CD4-positive, alpha-beta memory T cell (primary cell): ENCODE measurements at places on chromosomes 11 and 22. TPM values are rescaled to one million over a fixed set of nuclear protein-coding genes. Genes with fewer than 3 reads are reported as not detected.

- no peak overlapping the region for H3K4me3 ChIP-seq
- no peaks in the 10 kb centered on the region for H3K4me1 ChIP-seq
- H3K27ac ChIP-seq = no peak overlapping the region
- H3K27me3 ChIP-seq = no peaks in the 10 kb centered on the region
- DNase-seq = peak; percentile 54
- H3K36me3 ChIP-seq = no peaks in the 10 kb centered on the region
These were observed 101.0 kb downstream of the GGTLC2 start for GRCh38 chr22:22745225-22746060.

GRCh38 chr22:44193535-44193891, 12.8 kb downstream of the PARVG start:
- H3K36me3 ChIP-seq = peaks cover 5% of the 10 kb centered on the region
- no peaks in the 10 kb centered on the region for H3K27me3 ChIP-seq
- no peak overlapping the region for H3K27ac ChIP-seq
- no peak for DNase-seq
- H3K4me3 ChIP-seq = no peak overlapping the region

DNA sequence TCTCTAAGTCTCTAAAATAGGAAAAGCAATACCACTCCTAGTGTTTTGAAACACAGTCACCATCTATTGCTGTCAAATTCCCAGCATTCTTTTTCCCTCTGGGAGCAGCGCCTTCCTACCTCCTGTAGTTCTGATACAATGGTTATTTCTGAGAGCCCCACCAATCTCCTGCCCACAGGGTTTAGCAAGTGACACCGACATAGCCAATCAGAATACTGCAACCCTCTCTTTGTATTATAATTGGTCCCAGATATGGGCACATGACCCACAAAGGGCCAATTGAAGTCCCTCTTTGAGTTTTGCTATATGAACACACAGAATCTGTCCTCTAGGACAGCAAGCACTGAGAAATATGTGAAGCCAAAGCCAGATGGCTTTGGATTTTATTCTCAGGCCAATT, 16.9 kb upstream of the ARHGAP42 start:
- H3K27ac ChIP-seq = no peak overlapping the region
- H3K36me3 ChIP-seq = no peaks in the 10 kb centered on the region
- no peaks in the 10 kb centered on the region for H3K4me1 ChIP-seq
- no peak overlapping the region for H3K4me3 ChIP-seq

The SMIM35 gene
- 0.44 TPM for total RNA-seq

- H3K4me1 ChIP-seq = no peaks in the 10 kb centered on the region
- no peak overlapping the region for H3K4me3 ChIP-seq
- no peak for DNase-seq
- no peak overlapping the region for H3K27ac ChIP-seq
These were observed 4.1 kb upstream of the P2RY6 start for GRCh38 chr11:73267906-73268540.

- DNase-seq = no peak
- H3K27ac ChIP-seq = no peak overlapping the region
- no peaks in the 10 kb centered on the region for H3K4me1 ChIP-seq
These were observed 158.6 kb upstream of the BDNF start for GRCh38 chr11:27858866-27859265.

- H3K27ac ChIP-seq = no peak overlapping the region
- no peaks in the 10 kb centered on the region for H3K4me1 ChIP-seq
- no peaks in the 10 kb centered on the region for H3K27me3 ChIP-seq
- H3K36me3 ChIP-seq = no peaks in the 10 kb centered on the region
These were observed 372.7 kb upstream of the ANO5 start for GRCh38 chr11:21820176-21820575.

DNA sequence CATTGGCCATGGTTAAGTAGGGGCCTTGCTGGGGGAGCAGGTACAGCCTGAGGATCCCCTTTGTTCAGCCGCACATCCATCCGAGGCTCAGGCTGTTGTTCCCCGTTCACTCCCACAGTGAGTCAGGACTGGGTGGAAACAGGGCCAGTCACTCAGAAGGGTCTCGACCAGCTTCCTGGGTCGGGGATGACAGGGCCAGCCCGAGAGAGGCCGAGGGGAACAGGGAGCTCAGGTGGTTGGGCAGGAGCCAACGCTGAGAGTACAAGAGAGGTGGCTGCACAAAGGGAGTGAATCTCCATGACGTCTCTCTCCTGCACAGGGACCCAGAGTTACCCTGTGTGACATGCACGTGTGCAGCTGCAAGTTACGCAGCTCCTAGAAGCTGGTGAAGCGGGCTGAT, 97.2 kb upstream of the SHANK2 start:
- H3K4me3 ChIP-seq = no peak overlapping the region
- H3K4me1 ChIP-seq = no peaks in the 10 kb centered on the region
- no peak for DNase-seq
- H3K27ac ChIP-seq = no peak overlapping the region
- H3K36me3 ChIP-seq = no peaks in the 10 kb centered on the region

GRCh38 chr11:13304655-13305335, 27.2 kb downstream of the BMAL1 start:
- peaks cover 89% of the 10 kb centered on the region for H3K4me1 ChIP-seq
- no peak overlapping the region for H3K27ac ChIP-seq
- DNase-seq = no peak
- no peaks in the 10 kb centered on the region for H3K36me3 ChIP-seq
- no peak overlapping the region for H3K4me3 ChIP-seq

DNA sequence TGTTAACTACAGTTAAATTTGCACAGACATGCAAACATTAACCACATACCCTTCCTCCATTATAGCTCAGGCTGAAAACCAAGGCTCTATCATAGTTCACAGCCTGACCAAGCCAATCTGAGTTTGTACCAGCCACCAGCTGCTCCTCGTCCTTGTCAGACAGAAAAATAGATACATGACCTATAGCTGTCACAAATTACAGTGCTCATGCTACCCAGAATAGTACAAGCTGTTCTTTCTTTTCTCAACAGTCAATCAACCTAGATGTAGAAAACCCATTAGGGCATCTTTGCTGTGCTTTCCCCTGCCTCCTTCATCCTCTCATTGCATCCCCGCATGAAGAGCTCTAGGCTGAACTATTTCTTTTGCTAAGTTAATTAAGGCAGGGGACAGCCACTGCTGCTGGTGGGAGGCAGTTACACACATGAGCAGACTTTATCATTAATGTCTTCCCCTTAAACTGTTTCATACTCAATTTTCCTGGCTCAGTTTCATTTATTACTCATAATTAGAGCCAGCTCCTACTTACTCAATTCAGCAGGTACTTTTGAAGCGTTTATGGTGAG, 148.3 kb downstream of the TRPC6 start:
- H3K27me3 ChIP-seq = no peaks in the 10 kb centered on the region
- no peak overlapping the region for H3K4me3 ChIP-seq
- no peaks in the 10 kb centered on the region for H3K4me1 ChIP-seq
- H3K36me3 ChIP-seq = no peaks in the 10 kb centered on the region
- no peak for DNase-seq

DNA sequence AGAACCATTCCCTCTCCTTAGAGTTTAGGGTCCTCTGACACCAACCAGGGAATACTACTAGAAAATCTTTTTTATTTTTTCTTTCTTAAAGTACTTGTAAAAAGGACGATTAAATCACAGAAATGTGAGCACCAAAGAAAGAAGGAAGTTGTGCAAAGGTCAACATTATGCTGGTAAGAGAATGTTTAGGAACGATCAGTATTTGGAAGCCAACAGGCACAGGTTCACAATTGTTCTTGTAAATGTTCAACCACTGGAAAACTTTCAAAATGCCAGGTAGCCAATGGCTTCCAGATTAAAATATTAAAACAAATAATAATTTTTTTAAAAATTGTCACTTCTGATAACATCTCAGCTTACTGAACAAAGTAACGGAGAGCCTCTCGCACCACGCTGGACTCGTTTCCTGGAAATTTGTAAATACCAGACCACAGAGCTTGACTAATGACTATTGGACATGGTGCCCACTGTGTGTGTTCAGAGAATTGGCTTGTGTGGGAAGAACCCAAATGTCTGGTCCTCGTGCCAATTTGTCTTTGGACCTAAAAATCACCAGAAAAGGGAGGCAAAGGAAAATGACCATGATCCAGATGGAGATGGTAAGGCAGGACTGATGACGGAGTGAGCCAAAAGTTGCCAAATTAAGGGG, 20.8 kb downstream of the COMMD9 start:
- H3K4me1 ChIP-seq = no peaks in the 10 kb centered on the region
- H3K36me3 ChIP-seq = peaks cover 17% of the 10 kb centered on the region
- H3K27me3 ChIP-seq = no peaks in the 10 kb centered on the region
- no peak overlapping the region for H3K27ac ChIP-seq
- H3K4me3 ChIP-seq = no peak overlapping the region

The PKP3 gene
- not detected for total RNA-seq

- no peak overlapping the region for H3K27ac ChIP-seq
- H3K4me3 ChIP-seq = no peak overlapping the region
- H3K36me3 ChIP-seq = no peaks in the 10 kb centered on the region
- no peaks in the 10 kb centered on the region for H3K27me3 ChIP-seq
- no peak for DNase-seq
These were observed 10.6 kb upstream of the PPP6R3 start for GRCh38 chr11:68449951-68450350.

- no peak overlapping the region for H3K27ac ChIP-seq
- no peaks in the 10 kb centered on the region for H3K27me3 ChIP-seq
- no peak for DNase-seq
- no peak overlapping the region for H3K4me3 ChIP-seq
- no peaks in the 10 kb centered on the region for H3K36me3 ChIP-seq
- H3K4me1 ChIP-seq = peaks cover 28% of the 10 kb centered on the region
These were observed 199.9 kb downstream of the MAML2 start for GRCh38 chr11:96143041-96143521.

DNA sequence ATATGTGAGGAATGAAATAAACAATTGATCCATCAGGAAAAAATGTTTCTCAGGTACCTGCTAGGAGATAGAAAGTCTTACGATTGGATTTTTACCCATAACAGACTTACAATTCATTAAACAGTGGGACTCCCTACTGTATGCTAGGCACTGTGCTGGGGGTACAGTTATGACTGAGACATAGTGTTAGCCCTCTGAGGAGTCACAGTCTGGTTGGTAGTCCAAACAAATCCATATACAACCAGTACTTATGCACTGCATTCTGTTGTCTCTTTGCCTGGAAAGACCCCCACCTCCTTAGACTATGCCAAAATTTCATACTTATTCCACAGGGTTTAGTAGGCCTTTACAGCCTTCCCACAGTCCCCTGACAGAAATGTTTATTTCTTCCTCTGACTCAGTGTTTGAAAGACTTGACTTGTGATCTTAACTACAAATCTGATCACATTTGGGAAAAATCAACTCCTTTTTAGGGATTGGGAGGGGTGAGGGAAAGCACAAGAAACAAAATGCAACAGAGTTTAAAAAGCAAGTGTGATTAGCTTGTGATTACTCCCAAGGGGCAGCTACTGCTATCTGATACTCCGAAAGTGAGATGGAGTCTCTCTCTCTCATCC, 69.4 kb upstream of the HORMAD2 start:
- no peak for DNase-seq

GRCh38 chr11:2471048-2471803, 26.4 kb downstream of the KCNQ1 start:
- DNase-seq = no peak
- H3K27ac ChIP-seq = no peak overlapping the region
- H3K27me3 ChIP-seq = no peaks in the 10 kb centered on the region
- H3K36me3 ChIP-seq = no peaks in the 10 kb centered on the region

DNA sequence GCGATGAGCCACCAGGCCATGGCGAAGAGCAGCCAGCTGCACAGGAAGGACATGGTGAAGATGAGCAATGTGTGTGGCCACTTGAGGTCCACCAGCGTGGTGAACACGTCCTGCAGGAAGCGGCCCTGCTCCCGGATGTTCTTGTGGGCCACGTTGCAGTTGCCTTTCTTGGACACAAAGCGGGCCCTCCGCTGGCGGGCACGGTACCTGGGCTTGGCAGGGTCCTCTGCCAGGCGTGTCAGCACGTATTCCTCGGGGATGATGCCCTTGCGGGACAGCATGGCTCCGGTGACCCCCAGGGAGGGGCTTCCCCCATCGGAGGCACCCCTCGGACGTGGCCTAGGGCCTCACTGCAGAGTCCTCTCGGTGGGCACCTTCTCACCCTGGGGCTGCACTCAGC, 648 bp downstream of the KCNJ11 start:
- peaks cover 5% of the 10 kb centered on the region for H3K4me1 ChIP-seq
- no peaks in the 10 kb centered on the region for H3K36me3 ChIP-seq
- no peak overlapping the region for H3K27ac ChIP-seq
- no peak overlapping the region for H3K4me3 ChIP-seq

The OR6A2 gene
- total RNA-seq = not detected

The PATE2 gene
- total RNA-seq = not detected

DNA sequence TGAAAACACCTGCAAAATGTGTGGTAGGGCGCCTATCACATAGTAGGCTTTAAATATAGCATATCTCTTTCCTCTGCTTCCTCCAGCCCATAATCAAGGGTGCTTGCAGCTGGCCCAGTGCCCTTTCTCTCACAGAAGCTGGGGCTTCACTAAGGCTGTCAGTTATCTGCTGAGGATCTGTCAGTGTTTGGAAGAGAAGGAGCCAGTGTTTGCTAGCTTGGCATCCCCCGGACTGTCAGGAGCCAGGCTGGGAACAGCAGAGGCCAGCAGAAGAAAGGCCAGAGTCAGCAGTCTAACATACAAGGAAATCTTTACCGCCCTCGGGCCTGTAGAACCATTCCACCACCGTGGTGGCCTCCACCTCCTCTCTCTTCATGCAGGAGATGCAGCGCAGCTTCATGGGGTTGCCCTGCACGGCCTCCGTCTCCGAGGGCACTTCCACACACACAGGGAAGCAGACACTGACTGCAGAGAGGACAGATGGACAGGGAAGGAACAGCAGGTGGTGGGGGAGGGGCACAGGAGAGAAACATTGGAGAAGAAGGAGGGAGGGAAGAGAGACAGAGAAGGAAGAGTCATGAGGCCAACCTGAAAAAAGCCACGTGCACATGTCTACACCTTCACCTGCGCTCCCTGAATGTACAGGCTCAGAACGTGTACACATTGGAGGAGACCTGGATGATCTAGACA, 9.0 kb downstream of the SCN3B start:
- H3K27ac ChIP-seq = no peak overlapping the region
- H3K27me3 ChIP-seq = peaks cover 6% of the 10 kb centered on the region
- no peaks in the 10 kb centered on the region for H3K36me3 ChIP-seq
- H3K4me3 ChIP-seq = no peak overlapping the region

DNA sequence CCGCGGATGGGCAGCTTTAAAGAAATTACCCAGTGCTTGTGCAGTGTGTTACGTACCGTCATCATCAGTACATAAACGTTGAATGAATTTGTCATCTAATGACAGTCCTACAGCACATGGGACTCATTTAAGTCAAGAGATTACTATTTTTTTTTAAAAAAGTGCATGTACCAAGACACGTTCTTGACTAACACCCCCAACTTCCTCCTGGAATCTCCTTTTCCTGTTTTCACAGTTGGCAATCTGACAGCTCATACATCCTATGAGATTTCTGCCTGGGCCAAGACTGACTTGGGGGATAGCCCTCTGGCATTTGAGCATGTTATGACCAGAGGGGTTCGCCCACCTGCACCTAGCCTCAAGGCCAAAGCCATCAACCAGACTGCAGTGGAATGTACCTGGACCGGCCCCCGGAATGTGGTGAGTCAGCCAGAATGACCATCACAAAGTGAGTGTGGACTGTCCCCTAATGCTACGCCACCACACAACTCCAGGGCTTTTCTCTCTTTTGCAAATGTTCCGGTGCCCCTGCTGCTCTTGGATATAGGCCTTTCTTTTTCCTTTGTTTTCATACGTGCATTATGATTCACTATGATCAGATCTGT, 162.0 kb upstream of the SORL1-AS1 start:
- no peak for DNase-seq
- H3K27me3 ChIP-seq = no peaks in the 10 kb centered on the region
- H3K27ac ChIP-seq = no peak overlapping the region
- H3K4me3 ChIP-seq = no peak overlapping the region
- H3K4me1 ChIP-seq = no peaks in the 10 kb centered on the region
